ENCODE measurements at places on chromosomes 4 and X. TPM values are rescaled to one million over a fixed set of nuclear protein-coding genes. Genes with fewer than 3 reads are reported as not detected.

DNA sequence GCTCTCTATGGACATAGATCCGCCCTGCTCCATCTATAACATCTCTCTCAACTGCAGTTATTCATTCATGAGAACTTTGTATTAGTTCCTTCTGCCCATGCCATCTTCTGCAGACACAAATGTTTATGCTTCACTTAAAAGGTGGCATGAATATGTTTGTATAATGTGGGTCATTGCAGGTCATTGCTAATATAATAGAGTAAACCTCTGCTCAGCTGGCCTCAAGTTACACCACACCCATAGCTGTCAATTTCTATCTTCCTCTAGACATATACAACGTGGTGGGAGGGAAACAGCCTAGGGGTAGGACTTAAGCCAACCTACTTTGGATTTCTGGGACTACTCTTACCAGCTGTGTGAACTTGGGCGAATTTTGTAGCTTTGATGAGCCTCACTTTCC, 129.8 kb downstream of the ATXN3L start:
- DNase-seq, result no peak

DNA sequence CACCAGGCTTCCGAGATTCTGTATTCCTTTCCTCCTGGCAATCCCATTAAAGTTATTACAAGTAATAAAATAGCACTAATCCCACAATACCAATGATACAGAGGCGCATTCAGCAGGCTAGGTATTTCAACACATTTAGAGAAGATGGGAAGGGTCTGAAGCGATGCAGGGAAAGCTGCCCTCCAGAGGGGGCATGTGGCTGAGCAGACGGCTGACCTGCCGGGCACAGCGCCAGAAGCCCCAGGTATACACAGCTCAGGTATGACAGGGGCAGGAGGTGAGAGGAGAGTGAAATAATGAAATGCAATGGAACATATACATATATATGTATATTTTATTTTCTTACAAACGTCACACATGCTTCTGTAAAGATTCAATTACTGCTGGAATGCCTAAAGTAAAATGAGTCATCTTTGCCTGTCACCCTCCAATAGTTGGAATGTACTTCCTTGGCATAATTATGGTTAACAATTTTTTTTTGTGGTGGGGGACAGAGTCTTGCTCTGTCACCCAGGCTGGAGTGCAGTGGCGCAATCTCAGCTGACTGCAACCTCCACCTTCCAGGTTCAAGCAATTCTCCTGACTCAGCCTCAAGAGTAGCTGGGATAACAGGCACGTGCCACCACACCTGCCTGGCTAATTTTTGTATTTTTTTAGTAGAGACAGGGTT, 21.3 kb upstream of the CDKN2AIP start:
- DNase-seq, result no peak

- no peak for DNase-seq
Measured at GRCh38 chrX:14694611-14695010, 165.3 kb downstream of the GLRA2 start.

DNA sequence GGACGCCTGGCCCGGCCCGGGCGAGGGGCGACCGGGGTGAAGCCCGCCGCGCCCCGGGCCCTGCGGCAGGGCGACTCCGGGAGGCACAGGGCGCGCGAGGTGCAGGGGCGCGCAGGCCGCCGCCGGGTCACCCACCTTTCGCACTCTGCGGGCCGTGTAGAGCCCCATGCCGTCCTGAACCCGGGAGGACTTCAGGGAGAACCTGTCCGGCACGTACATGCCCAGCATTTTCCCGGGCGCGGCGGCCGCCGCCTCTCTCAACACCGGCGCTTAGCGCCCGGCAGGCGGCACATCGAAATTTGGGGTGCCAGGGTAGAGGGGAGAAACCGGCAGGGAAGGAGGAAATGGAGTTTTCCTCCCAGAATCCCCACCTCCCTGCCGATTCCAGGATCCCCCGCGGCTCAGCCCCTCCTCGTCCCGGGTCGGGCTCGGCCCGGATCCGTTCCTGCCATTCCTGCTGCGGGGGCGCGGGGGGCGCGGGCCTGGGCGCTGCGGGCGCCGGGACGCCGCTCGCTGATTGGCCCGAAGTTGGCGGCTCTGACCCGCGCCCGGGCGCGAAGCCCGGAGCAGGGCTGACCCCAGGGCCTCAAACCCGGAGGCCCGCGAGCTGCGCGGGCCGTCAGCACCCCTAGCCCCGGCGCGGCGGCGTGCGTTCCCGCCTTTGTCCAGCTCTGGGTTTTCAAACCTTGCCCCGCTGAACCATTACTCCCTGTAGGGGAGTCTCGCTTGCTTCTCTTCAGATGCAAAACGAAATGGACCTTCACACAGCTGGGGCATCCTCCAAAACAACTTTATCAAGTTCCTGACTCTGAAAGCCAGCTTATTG, at the start of gene PRDM5:
Gene PRDM5 (minus strand): TSS at position 346 of the 826 bp plus-strand sequence. CDS start 118 bp downstream, at position 228.
- DNase-seq, result peak; percentile 70

- DNase-seq, result peak; percentile 26
Measured at GRCh38 chrX:39577985-39578869, 519.5 kb downstream of the BCOR start.

The GLOD5 gene
- total RNA-seq, result not detected

GRCh38 chr4:142648378-142648777, 197.7 kb downstream of the INPP4B start:
- DNase-seq, result no peak

Data from left cardiac atrium (tissue), 4 donors.